GM23338 (cell line): ENCODE measurements at places on chromosomes 2 and 18.

GRCh38 chr2:217932803-217933616 is 69.8 kb downstream of the TNS1 start:
- no peak overlapping the region for H3K4me3 ChIP-seq
- peaks cover 34% of the 10 kb centered on the region for H3K4me1 ChIP-seq
- no peaks in the 10 kb centered on the region for H3K36me3 ChIP-seq
- DNase-seq: peak; percentile 39
- no peaks in the 10 kb centered on the region for H3K27me3 ChIP-seq

DNA sequence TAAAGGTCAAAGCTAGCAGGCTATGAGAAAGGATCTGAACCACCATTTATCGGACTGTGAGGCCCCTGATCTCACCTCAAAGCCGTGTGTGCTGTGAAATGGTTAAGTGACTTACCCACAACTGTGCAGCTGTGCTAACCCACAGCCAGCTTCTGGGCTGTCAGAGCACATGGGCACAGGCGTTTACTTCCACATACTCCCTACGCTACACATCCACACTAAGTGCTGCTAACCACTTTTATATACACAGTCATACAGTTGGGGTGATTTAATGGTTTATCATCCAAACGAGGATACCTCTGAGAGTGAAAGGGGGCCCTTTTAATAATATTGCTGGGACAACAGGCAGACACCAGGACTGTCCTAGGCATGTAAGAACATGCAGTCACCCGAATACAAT is 37.3 kb downstream of the CYRIA start:
- H3K27me3 ChIP-seq: no peaks in the 10 kb centered on the region
- H3K36me3 ChIP-seq: no peaks in the 10 kb centered on the region
- H3K4me1 ChIP-seq: peaks cover 23% of the 10 kb centered on the region
- DNase-seq: no peak
- no peak overlapping the region for H3K27ac ChIP-seq
- no peak overlapping the region for H3K4me3 ChIP-seq

GRCh38 chr2:105754011-105754410 is 9.3 kb downstream of the NCK2 start:
- no peak for DNase-seq
- H3K27me3 ChIP-seq: no peaks in the 10 kb centered on the region
- H3K4me3 ChIP-seq: peak overlapping the region; percentile 8; the same call in 1 of the 2 replicates
- H3K4me1 ChIP-seq: peaks cover 49% of the 10 kb centered on the region

- H3K36me3 ChIP-seq: no peaks in the 10 kb centered on the region
- H3K27ac ChIP-seq: no peak overlapping the region
- H3K4me1 ChIP-seq: no peaks in the 10 kb centered on the region
- DNase-seq: no peak
- no peaks in the 10 kb centered on the region for H3K27me3 ChIP-seq
Measured at GRCh38 chr2:144382849-144383248, 137.1 kb downstream of the ZEB2 start.

GRCh38 chr2:166127217-166128155 is at the start of gene SCN1A:
Gene SCN1A (minus strand): TSS chr2:166128020. CDS start chr2:166073621, 54,399 bp downstream.
- peak; percentile 81 for DNase-seq
- no peaks in the 10 kb centered on the region for H3K27me3 ChIP-seq
- H3K27ac ChIP-seq: no peak within 1 kb of the TSS
- H3K4me1 ChIP-seq: peaks cover 28% of the 10 kb centered on the region

- H3K36me3 ChIP-seq: no peaks in the 10 kb centered on the region
- H3K4me1 ChIP-seq: peaks cover 4% of the 10 kb centered on the region; the same call in 1 of the 2 replicates
Measured at GRCh38 chr2:232204457-232204931, 174.1 kb upstream of the ALPP start.

GRCh38 chr2:48694149-48694548 is 61.4 kb downstream of the LHCGR start:
- no peaks in the 10 kb centered on the region for H3K27me3 ChIP-seq
- peak; percentile 55 for DNase-seq
- H3K36me3 ChIP-seq: no peaks in the 10 kb centered on the region
- peaks cover 17% of the 10 kb centered on the region for H3K4me1 ChIP-seq
- H3K27ac ChIP-seq: peak overlapping the region; percentile 41; the same call in 1 of the 2 replicates

- H3K36me3 ChIP-seq: no peaks in the 10 kb centered on the region
- no peak overlapping the region for H3K27ac ChIP-seq
- no peak for DNase-seq
- H3K4me1 ChIP-seq: no peaks in the 10 kb centered on the region
- H3K27me3 ChIP-seq: no peaks in the 10 kb centered on the region
Measured at GRCh38 chr2:25790074-25790790, 88.1 kb downstream of the ASXL2 start.

DNA sequence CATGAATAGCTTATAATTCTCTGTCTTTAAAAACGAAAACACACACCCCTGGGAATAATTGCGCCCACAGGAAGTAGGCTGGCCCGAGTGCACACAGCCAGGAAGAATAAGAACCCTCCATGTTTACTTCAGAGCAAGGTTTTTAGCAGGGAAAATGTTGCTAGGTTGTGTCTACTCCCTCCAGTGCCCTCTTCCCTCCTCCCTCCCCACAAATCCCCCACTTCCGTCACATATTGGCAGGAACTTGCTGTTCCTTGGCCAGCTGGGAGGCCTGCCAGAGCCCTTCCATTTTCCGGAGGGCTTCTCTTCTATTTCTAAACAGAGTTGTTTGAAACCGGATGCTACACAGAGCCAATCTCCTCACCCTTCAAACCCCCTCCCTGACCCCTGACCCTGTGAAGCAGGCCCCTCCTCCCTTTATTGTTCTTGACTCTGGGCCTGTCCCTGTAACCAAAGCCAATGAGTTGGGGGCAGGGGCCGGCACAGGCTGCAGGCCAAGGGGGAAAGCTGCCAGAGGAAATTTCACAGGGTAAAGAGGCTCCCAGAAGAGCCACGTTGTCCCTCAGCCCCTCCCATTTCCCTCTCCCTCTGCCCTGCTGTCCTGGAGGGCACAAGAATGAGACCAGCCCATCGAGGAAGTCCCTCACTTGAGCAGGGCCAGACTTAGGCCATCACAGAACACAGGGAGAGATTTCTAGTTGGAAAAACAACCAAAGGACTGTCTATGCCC is 49.8 kb upstream of the LGALSL start:
- no peaks in the 10 kb centered on the region for H3K27me3 ChIP-seq
- peaks cover 42% of the 10 kb centered on the region for H3K4me1 ChIP-seq
- peak overlapping the region; percentile 90 for H3K27ac ChIP-seq
- peak overlapping the region; percentile 32 for H3K4me3 ChIP-seq
- DNase-seq: peak; percentile 92

GRCh38 chr2:203077451-203077850 is 62.8 kb downstream of the NBEAL1 start:
- H3K27me3 ChIP-seq: no peaks in the 10 kb centered on the region
- no peak overlapping the region for H3K27ac ChIP-seq
- no peak for DNase-seq
- no peaks in the 10 kb centered on the region for H3K4me1 ChIP-seq

- H3K27me3 ChIP-seq: no peaks in the 10 kb centered on the region
- DNase-seq: peak; percentile 70
- no peak overlapping the region for H3K27ac ChIP-seq
- H3K4me3 ChIP-seq: no peak overlapping the region
- H3K36me3 ChIP-seq: no peaks in the 10 kb centered on the region
Measured at GRCh38 chr2:180124273-180125139, 117.4 kb upstream of the CWC22 start.

DNA sequence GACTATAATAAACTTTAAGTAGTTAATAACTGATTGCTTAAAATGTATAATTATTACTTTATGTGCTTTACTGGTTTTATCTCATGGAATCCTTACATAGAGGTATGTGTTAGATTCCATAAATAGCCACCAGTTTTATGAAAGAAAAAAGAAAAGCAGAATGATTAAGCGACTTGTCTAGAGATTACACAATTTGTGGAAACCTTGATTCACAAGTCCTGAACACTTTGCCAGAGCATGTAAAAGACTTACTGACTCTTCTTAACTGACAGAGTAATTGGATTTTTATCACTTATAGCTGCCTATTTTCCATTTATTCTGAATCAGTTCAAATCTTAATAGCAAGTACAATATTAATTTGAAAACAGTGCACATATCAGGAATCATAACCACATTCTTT is 448.7 kb upstream of the NETO1 start:
- no peak overlapping the region for H3K4me3 ChIP-seq
- no peaks in the 10 kb centered on the region for H3K36me3 ChIP-seq
- no peaks in the 10 kb centered on the region for H3K4me1 ChIP-seq
- no peaks in the 10 kb centered on the region for H3K27me3 ChIP-seq

- H3K27ac ChIP-seq: no peak overlapping the region
- no peaks in the 10 kb centered on the region for H3K36me3 ChIP-seq
- DNase-seq: peak; percentile 16
- no peak overlapping the region for H3K4me3 ChIP-seq
- H3K27me3 ChIP-seq: no peaks in the 10 kb centered on the region
Measured at GRCh38 chr2:6982934-6983589, 65.8 kb downstream of the RNF144A start.

- no peaks in the 10 kb centered on the region for H3K36me3 ChIP-seq
- H3K4me3 ChIP-seq: no peak overlapping the region
- no peak overlapping the region for H3K27ac ChIP-seq
- H3K4me1 ChIP-seq: no peaks in the 10 kb centered on the region
Measured at GRCh38 chr18:11521853-11522252, 87.5 kb upstream of the SLC35G4 start.

DNA sequence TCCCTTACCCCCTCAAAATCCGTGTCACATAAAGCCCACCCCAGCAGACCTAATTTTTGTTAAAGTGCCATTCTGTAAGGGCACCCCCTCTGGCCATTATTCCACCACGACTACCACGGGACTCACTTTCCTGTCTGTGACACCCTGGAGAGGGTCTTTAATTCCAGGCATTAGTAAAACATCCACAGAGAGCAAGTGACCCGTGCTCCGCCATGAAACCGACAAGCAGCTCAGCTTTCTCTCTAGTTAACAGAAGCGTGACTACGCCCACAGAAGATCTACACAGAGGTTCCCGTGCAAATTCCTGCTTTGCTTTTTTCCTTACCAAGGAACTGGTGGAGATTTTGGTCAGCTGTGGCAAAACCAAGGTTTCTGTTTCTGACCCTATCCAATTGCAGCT is 4.4 kb downstream of the SIGLEC15 start:
- no peaks in the 10 kb centered on the region for H3K27me3 ChIP-seq
- H3K36me3 ChIP-seq: no peaks in the 10 kb centered on the region
- no peak for DNase-seq
- H3K27ac ChIP-seq: no peak overlapping the region

DNA sequence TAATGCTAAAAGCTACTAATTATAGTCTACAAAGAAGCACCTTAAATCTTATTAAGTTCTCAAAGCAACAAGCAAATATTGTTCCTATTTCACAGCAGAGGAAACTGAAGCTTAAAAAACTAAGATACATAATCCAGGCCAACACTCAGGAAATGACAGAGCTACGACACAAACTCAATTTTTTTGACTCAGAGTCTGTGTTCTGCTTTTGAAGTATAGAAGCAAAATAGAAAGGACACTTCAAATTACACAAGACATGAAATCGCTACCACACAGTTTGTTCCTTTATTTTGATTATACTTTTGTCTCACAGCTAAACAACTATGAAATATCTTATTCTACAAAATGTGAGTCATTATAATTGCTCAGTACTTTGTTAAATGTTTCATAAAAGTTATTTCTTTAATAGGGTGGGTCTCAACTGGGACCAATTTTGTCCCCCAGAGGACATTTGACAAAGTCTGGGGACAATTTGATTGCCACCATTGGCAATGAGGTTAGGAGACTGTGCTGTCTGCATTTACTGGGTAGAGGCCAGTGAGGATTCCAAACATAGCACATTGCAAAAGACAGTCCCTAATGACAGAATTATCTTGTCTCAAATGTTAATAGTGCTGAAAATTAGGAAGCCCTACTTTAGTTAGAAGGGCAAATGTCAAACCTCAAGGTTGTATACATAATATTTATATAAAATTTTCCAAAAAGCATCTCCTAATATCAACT is 101.5 kb upstream of the GRB14 start:
- DNase-seq: no peak
- no peaks in the 10 kb centered on the region for H3K27me3 ChIP-seq
- H3K4me1 ChIP-seq: no peaks in the 10 kb centered on the region
- no peak overlapping the region for H3K4me3 ChIP-seq
- H3K27ac ChIP-seq: no peak overlapping the region

DNA sequence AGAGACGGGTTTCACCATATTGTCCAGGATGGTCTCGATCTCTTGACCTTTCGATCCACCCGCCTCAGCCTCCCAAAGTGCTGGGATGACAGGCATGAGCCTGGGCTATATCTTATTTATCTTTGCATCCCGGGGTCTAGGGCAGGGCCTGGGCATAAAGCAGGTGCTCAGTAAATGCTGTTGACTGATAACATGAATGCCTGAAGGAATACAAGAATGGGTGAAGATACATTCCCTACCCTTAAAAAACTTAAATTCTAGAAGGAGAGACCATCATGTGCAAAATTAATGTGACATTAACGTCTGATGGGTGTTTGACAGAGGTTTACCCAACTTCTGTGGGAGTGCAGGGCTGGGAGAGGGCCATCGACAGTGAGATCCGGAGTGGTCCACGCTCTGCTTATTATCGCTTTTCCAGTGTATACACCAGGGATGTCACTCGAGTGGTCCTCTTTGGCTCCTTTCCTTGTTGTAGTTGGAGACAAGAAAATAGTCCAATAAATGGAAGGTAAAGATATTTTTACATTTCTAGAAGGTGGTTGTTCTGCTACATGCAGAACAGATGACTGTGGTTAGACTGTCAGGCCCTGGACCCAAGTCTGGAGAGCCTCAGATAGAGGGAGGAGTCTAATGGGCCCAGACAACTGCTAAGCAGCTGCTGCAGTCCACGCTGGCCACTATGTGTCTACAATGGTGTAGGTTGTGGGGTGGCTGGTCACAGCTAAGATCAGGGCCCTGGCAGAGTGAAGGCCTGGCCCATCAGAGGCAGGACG is 131.7 kb downstream of the MYCN start:
- H3K4me1 ChIP-seq: 0 out of 2 replicates have a peak, but pooled peaks cover 3% of the 10 kb centered on the region
- no peak overlapping the region for H3K4me3 ChIP-seq
- no peak for DNase-seq
- no peaks in the 10 kb centered on the region for H3K36me3 ChIP-seq

GRCh38 chr2:95667480-95667879 is 75.7 kb downstream of the TRIM43 start:
- H3K27me3 ChIP-seq: 0 out of 2 replicates have a peak, but pooled peaks cover 5% of the 10 kb centered on the region
- H3K4me1 ChIP-seq: no peaks in the 10 kb centered on the region
- H3K36me3 ChIP-seq: no peaks in the 10 kb centered on the region
- DNase-seq: no peak

DNA sequence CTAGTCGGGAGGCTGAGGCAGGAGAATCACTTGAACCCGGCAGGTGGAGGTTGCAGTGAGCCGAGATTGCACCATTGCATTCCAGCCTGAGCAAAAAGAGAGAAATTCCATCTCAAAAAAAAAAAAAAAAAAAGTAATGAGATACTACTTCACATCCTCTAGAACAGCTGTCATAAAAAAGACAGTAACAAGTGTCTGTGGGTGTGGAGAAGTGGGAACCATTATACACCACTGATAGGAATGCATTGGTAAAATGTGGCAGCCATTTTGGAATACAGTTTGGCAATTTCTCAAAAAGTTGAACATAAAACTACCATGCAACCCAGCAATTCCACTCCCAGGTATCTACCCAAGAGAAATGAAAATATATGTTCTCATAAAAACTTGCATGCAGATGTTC is 166.6 kb downstream of the GREB1L start:
- no peak for DNase-seq
- H3K4me3 ChIP-seq: no peak overlapping the region
- H3K36me3 ChIP-seq: no peaks in the 10 kb centered on the region
- H3K4me1 ChIP-seq: no peaks in the 10 kb centered on the region
- H3K27ac ChIP-seq: no peak overlapping the region

GRCh38 chr2:225400546-225401400 is 1.3 kb downstream of the NYAP2 start:
- peak overlapping the region; percentile 25; the same call in 1 of the 2 replicates for H3K4me3 ChIP-seq
- no peak overlapping the region for H3K27ac ChIP-seq
- no peaks in the 10 kb centered on the region; the same call in 1 of the 2 replicates for H3K4me1 ChIP-seq
- no peaks in the 10 kb centered on the region for H3K27me3 ChIP-seq
- no peak for DNase-seq
